ENCODE measurements at places on chromosomes 6 and 20.

- DNase-seq = no peak
Observed at GRCh38 chr20:62362590-62362940, 4.5 kb downstream of the LAMA5 start.

- DNase-seq = no peak
Observed at GRCh38 chr20:49712646-49712995, 1.1 kb downstream of the B4GALT5 start.

DNA sequence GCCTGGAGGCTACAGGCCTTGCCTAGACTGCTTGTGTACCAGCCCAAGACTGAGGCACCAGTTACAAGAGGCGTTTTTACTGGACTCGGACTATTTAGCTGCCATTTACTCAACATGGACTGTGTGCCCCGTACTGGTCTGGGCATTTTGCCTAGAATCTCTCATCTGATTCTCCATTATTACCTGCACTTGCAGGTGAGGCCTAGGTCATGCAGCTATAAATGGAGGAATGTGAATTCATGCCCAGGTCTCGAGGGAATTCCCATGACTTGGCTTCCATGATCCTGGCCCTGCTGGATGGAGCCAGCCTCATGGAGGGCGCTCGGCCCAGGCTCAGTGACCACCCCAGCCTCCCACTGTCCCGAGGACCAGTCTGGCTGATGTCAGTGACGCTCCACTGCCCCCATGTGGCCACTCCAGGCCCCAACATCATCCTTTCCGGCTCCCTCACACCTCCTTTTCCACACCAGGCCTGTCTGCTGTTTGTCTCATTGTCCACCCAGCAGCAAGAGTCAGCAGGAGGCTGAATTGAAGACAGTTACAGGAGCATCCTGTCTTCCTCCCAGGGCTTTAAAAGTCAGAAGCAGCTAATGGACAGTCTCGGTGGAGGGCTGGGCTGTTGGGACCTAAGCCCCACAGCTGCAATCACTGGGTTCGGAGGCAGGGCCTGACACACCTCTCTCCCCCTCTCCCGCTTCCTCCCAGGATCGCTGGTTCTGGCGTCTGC, 8.7 kb downstream of the MMP24OS start:
- DNase-seq = no peak

GRCh38 chr6:111173341-111173740, 86.0 kb downstream of the SLC16A10 start:
- no peak for DNase-seq

DNA sequence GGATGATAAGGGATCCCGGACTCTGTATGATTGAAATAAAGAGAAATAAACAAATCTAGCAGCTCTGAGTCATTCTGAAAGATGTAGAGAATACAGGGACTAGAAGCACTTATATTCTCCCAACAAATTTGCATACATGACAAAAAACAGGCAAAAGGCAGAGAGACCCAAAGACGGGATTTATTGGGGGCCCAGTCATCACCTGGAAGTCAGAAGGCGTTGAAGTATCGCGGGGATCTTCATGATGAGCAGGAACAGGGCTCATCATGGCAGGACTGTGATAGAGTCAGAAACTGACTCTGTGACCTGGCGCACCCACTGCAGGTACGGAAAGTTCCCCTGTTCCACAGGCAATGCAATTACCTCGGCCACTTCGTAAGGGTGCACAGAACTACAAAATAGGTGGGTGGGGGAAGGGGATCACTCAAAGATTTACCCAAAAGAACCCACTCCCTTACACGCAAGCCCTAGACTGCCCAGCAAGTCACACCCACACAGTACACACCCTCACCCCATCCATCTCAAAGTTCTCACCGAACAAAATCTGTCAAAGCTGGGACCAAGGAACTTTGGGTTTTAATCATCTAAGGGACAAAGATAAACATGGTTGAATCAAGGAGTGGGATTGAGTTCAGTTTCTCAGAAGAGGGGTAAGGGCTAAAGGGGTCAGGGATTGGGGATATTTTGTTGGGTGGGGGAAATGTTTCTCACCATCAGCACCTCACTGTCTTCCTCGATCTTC, 1.4 kb downstream of the CUTA start:
- no peak for DNase-seq

DNA sequence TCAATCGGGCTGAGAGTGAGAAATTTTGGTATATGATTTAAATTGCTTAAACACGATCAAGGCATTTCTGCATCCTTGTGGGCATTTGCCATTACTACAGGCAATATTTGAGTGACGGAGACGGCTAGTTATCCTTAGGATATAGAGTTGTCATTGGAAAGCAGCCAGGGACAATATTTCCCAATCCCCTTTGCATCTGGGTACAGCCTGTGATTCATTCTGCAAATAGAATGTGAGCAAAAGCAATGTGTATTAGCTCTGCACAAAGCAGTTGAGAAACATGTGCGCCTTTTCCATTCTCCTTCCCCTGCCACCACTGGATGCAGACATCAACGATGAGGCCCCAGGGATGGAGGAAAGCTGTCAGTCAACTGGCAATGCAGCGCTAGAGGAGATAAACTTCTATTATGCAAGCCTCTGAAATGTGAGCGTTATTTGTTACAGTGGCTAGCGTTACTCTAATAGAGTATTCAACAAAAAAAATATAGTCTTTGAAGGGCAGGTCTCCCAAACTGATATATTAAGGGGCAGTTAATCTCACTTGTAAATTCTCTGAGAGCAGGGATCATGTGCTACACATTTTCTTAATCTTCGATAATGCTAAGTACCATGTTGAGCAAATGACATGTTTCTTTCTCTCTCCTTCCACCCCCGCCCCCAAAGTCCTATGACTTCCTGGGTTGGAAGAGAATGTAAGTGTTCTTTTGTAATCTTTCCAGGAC, 37.1 kb upstream of the NCOA3 start:
- no peak for DNase-seq

DNA sequence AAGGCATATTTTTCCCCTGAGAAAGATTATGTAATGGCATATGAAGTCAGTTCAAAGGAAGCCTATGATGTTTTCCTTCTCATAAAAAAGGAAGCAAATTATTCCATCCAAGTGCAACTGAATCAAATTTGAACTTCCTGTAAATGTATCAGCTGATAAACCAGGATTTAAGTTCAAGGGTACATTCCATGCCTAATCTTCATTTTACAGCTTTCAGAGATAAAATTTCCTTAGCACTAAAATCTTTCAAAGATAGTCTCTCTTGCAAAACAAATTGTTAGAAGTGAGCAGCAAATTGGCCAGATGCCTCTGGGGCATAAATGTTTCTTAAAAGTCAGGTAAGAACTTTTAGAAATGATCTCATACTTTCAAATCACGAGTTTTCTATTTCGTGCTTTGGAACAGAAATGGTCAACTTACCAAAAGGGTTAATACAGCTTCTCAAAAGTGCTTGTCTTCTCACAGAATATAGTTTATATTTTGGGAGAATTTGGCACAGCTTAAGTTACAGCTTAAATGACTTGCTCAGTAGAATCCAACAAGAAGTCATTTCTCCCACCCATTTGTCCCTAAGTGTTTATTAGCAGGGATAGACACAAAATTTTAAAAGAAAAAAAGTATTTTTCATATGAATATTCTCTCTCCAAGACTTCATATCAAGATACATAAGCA, 2.7 kb upstream of the TCF21 start:
- no peak for DNase-seq

- DNase-seq = no peak
Observed at GRCh38 chr6:43302126-43302525, 4.1 kb downstream of the SLC22A7 start.

- no peak for DNase-seq
Observed at GRCh38 chr6:141267420-141267819, 865.3 kb upstream of the GJE1 start.

GRCh38 chr6:140897349-140897748, 1235.4 kb upstream of the GJE1 start:
- DNase-seq = no peak

DNA sequence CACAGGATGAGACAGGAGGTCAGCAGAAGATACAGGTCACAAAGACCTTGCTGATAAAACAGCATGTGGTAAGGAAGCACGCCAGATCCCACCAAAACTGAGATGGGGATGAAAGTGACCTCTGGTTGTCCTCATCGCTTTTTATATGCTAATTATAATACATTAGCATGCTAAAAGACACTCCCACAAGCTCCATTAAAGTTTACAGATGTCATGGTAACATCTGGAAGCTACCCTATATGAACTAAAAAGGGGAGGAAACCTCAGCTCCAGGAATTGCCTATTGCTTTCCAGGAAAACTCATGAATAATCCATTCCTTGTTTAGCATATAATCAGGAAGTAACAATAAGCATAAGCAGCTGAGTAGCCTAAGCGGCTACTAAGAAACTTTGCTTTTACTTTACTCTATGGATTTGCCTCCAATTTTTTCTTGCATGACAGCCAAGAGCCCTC, 8.4 kb upstream of the RIN2 start:
- no peak for DNase-seq

- DNase-seq = no peak
Observed at GRCh38 chr6:76435174-76435573, 362.7 kb upstream of the IMPG1 start.

DNA sequence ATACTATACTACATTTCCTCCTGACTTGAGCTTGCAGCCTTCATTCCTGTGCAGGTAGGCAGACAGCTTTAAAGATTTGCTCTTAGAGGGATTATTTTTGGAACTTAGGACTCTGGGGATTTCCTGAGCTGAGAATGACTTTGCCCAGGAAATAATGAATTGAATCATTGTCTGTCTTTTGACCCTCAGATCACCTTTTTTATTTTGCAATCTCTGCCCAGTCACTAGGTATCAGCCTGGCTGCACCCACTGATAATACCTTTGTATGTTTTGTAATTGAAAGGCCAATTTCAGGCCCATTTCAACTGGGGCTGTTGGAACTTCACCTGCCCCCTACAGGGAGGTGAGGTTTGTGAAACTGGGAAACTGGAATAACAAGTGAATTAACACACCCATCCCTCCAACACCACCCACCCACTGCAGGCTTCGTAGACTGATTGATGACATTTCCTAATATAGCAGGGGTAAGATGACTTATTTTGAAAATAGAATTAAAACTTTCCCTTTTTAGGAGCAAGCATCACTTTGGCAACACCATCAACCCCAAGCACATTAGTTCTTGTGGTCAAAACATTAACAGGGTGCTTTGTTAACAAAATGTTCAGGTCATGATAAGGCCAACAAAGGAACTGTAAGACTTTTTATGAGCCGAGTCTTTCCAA, 157.1 kb upstream of the CENPW start:
- DNase-seq = no peak

DNA sequence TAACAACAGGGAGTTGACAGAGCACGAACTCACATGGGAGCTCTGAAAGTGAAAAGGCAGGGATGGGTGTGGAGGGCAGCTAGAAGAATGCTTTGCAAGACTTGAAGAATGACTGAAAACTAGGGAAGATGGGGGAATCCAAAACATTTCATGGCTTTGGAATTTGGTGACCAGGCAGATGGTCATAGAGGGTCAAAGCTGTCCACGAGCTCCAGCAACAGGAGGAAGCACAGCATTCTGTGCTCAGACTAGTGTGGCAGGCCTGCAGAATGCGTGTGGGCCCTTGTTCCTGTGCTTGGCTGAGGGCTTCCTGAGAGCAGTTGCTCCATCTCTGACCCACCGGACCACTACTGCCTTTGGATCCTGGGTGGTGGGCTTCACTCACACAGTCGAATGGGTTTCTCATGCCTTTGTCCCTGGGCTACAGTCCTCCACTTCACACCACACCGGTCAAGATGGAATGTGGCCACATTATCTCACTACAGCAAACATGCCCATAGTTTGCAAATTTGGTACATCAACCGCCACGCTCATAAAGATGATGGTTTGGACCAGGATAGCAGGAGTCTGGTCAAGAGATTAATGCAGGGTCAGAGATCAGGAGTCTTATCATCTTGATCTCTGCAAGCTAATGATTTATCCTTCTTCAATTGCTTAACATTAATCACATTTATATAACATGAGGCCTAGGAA, 100.7 kb downstream of the SGK1 start:
- DNase-seq = no peak

DNA sequence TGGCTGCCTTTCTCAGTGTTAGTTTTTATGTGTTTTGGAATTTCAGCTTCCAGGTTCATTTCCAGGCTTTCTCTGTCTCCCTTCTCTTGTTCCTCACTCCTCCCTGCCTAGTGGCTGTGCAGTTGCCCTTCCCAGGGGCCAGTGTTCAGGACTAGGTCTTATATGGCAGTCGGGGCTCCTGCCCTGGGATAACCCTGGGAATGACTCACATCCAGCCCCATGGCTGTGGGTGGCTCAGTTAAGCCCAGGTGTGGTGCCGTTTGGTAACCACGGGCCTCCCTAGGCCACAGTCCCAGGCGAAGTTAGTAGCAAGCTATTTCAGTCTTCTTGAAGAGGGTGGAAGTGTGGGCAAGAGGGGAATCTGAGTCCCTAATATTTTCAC, 57.4 kb upstream of the DDR1 start:
- DNase-seq = no peak

DNA sequence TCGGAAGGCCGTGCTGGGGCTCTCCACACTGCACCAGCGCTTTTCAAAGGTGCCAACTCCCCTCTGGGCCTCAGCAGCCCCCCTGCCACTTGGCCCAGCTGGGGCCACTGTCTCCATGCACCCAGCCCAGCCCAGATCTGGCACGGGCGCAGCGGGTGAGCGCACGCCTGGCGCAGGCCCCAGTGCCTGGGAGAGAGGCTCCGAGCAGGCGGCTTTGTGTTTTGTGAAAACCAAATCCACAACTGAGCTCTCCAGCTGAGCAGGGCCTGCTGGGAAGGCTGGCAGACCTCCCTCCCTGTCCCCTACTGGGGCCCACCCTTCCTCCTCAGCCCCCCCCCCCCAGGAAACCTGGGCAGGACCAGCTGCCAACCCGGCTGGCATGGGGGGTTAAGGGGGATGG, 17.0 kb downstream of the MDGA1 start:
- no peak for DNase-seq

- no peak for DNase-seq
Observed at GRCh38 chr6:12058172-12058961, 46.3 kb downstream of the HIVEP1 start.

- no peak for DNase-seq
Observed at GRCh38 chr6:78615430-78615904, 251.9 kb upstream of the IRAK1BP1 start.

GRCh38 chr6:34120953-34121675, 24.8 kb downstream of the GRM4 start:
- no peak for DNase-seq

- DNase-seq = no peak
Observed at GRCh38 chr6:23269436-23269835, 700.1 kb downstream of the HDGFL1 start.

GRCh38 chr20:2204021-2204420, 91.8 kb upstream of the TGM3 start:
- no peak for DNase-seq

DNA sequence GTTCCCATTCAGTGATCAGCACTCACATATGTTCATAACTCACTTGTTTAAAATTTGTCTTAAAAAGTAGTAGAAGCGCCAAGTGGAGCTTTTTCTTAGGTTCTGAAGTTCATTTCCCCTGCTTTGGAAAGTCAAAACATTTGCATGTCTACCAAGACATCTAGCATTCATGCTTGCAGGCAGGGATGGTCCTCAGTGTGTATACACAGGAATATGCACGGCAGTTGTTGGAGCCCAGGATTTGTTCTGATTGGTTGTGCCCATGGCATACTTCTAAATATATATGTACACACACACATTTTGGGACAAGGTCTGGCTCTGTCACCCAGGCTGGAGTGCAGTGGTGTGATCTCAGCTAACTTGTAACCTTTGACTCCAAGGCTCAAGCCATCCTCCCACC, 2.4 kb upstream of the GPX6 start:
- DNase-seq = no peak

Measured in cortex of kidney (tissue), 1 donor.